ENCODE measurements at places on chromosomes 13 and 19.

- no peak for DNase-seq
Measured at GRCh38 chr19:55048446-55048845, 10.4 kb upstream of the GP6 start.

DNA sequence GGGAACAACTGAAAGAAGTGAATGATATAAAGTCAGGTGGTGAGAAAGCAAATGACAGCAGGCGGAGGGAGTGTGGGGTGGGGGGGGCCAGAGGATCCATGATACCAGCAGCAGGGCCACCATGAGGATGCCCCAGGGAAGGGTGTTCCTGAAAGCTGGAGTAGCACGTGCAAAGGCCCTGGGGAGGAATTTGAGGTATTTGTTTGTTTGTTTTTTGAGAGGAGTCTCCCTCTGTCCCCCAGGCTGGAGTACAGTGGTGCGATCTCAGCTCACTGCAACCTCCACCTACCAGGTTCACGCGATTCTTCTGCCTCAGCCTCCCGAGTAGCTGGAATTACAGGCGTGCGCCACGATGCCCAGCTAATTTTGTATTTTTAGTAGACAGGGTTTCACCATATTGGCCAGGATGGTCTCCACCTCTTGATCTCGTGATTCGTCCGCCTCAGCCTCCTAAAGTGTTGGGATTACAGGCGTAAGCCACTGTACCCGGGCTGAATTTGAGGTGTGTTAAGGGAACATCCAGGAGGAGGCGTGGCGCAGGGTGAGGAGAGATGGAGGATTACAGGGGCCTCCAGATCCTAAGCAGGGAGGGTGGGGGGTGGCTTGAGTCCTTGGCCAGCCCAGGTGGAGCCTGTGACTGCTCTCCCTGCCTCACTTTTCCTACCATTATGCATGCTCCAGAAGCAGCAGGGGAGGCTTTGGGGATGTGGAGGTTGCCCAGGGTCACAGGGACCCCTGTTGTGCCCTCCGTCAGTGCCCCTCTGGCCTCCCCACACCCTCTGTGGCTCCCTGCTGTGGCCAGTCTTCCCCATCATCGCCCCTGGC is 12.4 kb upstream of the JUND start:
- DNase-seq: no peak

DNA sequence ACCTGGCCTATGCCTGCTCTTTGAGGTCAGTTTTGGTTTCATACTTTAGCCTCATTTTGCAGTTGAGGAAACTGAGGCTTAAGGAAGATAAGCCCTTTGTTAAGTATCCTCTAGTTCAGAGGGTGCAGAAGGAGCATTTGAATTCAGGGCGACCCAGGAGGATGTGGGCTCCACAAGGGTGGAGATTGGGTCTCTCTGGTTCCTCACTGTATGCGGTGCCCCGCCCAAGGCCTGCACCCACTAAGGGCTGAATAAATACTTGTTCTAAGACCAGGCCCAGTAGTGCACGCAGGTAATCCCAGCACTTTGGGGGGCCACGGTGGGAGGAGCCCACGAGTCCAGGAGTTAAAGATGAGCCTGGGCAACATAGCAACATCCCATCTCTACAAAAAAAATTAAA is 768 bp upstream of the SLC44A2 start:
- peak; percentile 16 for DNase-seq

DNA sequence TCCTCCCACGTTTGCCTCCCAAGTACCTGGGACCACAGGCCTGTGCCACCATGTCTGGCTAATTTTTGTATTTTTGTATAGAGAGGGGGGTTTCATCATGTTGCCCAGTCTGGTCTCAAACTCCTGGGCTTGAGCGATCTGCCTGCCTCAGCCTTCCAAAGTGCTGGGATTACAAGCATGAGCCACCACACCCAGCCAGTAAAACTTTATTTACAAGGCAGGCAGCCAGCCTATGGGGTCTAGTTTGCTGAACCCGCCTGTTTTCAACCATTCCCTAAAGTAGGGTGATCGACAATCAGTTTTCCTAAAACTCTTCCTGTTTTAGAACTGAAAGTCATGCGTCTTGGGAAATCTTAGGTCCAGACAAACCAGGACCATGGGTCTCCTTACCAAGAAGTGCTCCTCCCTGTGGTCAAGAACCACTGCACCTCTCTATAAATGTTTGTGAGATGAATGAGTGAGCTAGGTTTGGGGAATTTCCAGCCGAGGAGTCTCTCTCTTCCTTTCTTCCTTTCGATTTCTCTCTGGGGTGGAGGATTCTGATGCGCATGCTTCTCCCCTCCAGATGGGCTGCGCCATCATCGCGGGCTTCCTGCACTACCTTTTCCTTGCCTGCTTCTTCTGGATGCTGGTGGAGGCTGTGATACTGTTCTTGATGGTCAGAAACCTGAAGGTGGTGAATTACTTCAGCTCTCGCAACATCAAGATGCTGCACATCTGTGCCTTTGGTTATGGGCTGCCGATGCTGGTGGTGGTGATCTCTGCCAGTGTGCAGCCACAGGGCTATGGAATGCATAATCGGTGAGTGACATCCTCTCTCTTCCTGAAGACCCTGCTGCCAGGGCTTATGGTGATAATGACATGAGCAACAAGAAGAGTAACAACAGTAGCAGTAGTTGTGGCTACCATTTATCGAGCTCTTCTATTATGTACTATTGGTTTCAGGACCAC is 38.7 kb downstream of the ADGRE1 start:
- peak; percentile 40 for DNase-seq

DNA sequence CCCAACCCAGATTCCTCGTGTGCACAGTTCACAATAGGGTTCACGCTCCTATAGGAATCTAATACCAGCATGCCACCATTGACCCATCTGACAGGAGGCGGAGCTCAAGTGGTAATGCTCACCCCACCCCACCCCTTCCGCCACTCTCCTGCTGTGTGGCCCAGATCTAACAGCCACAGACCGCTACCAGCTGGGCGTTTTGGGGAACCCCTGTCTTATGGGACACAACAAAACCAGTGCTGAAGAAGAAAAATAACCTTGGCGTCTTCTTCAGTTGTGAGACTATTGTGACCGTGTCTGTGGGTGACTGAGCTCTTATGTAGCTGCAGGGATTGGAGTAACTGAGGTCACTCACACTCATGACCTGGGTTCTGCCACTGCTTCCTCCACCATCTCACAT is 5.2 kb upstream of the OR10H1 start:
- no peak for DNase-seq

GRCh38 chr13:19781526-19781925 is 1.2 kb downstream of the PSPC1 start:
- DNase-seq: no peak

DNA sequence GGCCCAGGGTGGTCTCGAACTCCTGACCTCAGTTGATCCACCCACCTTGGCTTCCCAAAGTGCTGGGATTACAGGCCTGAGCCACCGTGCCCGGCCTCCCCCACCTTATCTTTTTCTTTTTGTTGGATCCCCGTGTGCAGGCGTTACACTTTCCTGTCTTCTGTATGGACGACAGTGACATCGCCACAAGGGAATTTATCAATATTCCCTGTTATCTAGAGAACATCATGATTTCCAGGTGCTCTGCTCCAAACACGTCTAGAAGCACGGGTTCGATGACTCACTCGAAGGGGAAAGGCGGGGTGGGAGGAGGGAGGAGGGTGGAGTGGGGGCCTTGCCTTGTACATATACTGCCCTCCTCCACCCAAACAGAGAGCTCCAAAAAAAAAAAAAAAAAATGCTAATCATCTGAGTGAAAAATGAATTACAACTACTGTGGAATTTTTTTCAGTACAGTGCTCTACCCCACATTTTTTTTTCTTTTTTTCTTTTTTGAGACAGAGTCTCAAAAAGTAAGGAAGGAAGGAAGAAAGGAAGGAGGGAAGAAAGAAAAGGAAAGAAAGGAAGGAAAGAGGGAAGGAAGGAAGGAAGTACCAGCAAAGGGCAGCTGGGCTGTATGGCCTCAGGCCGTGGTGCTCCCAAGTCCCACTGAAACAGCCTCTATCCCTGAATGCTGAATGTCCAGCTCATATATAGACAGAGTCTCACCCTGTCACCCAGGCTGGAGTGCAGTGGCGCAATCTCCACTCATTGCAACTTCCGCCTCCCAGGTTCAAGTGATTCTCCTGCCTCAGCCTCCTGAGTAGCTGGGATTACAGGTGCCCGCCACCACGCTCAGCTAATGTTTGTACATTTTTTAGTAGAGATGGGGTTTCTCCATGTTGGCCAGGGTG is 36.8 kb downstream of the INSR start:
- DNase-seq: no peak

GRCh38 chr13:25701304-25701703 is 329.5 kb downstream of the ATP8A2 start:
- DNase-seq: no peak

GRCh38 chr19:8663920-8664670 is 33.7 kb downstream of the NFILZ start:
- peak; percentile 24 for DNase-seq

GRCh38 chr19:7381073-7381390 is 32.3 kb downstream of the ARHGEF18 start:
- no peak for DNase-seq

GRCh38 chr19:54482889-54483288 is 9.8 kb upstream of the CDC42EP5 start:
- no peak for DNase-seq

- no peak for DNase-seq
Measured at GRCh38 chr13:78868991-78869390, 210.0 kb upstream of the OBI1 start.

DNA sequence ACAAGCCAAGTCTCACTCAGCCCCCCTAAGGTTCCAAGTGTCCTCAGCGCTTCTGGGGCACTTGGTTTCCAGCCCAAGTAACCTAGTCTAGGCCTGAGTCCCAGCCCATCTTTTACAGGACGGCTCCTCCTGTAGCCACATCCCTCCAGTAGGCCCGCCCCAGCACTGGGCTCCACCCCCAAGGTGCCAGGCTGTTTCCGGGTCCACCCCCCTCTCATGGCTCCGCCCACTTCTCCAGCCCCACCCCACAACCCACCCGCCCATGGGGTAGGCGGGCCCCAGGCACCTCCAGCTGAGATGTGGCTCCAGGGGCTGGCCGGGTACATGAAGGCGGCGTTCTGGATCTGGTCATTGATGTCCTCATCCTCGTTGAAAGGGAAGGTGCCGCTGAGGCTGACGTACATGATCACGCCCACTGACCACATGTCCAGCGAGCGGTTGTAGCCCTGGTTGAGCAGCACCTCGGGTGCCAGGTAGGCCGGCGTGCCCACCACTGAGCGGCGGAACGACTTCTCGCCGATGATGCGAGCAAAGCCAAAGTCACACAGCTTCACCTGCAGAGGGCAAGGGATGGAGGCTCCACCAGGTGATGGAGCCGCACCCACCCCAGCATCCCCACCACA is 17.2 kb upstream of the DACT3 start:
- DNase-seq: peak; percentile 26

DNA sequence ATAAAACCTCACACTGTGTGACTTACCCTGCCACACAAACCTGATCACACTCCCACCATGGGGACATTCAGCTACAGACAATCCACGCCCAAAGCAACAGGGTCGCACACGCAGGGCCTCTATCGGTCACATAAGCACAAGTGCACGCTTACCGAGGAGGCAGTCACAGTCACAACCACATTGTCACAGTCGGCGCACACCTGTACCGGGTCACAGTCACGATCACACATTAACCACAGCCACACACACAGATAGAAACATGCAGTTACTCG is 579 bp downstream of the ZNF566 start:
- DNase-seq: peak; percentile 46

- DNase-seq: no peak
Measured at GRCh38 chr19:18379803-18380747, 5.9 kb upstream of the GDF15 start.

DNA sequence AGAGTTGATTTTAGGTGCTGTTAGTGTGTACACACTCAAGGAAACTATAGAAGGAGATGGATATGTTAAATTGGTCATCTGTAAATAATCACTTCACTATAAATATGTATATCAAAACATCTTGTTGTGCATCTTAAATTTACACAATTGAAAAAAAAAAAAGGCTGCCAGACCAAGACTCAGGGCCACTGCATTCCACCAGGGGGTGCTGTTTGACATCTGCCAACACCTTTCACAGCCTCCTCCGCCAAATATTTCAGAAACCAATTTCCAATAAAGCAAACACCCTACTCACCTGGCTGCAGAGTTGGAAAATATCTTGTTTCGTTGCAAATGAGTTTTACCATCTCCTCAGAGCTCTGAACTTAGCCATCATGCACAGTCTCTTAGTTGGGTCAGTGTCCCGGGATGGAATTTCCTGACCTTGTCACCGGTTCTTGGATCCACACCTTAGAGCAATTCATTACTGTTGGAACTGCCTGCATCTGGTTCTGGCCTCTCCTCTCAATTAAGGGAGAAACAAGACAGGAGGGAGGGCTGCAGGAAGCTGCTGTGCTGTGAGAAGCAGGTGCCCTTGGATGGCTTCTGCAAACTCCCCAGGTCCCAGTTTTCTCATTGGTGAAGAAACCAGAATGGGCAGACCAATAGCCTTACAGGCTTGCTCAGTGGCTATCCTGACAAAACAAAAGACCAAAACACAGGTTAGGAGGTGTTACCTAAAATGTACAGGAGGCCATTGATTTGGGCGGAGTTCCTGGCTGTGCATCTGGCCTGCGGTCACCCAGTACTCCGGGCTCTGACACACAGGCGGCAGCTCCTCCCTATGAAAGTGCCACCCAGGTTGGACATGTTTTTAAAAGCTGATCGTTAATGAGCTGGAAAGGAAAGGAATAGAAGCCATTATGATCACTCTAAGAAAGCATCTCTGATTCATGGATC is 746.6 kb downstream of the UQCRFS1 start:
- DNase-seq: peak; percentile 37

GRCh38 chr19:29812080-29812880 is 489 bp downstream of the CCNE1 start:
- DNase-seq: no peak

- DNase-seq: no peak
Measured at GRCh38 chr13:33758113-33758512, 59.8 kb upstream of the RFC3 start.
